ENCODE measurements at places on chromosomes 6 and 20.

DNA sequence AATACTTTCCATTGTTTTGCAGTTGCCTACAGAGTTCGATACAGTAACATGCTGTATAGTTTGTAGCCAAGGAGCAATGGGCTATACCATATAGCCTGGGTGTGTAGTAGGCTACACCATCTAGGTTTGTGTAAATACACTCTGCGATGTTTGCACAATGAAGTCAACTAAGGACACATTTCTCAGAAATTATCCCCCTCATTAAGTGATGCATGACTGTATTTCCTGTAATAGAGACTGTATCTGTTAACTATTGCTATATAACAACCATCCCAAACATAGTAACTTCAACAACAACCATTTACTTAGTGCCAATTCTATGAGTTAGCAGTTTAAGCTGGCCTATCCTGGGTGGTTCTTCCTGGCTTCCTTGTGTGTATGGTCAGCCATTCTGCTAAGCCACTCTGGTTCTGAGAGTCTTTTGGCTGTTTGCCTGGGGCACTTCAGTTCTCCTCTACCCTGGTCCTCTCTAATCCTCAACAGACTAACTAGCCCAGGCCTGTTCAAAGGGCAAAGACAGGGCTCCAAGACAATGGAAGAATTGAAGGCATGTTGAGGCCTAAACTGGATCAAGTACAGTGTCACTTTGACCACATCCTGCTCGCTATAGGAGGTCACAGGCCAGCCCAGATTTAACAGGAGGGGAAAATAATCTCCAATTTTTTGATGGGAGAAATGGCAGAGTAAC, 124.0 kb downstream of the PLCB1 start:
- no peak for DNase-seq

GRCh38 chr20:4083098-4083865, 67.9 kb upstream of the RNF24 start:
- DNase-seq: no peak

DNA sequence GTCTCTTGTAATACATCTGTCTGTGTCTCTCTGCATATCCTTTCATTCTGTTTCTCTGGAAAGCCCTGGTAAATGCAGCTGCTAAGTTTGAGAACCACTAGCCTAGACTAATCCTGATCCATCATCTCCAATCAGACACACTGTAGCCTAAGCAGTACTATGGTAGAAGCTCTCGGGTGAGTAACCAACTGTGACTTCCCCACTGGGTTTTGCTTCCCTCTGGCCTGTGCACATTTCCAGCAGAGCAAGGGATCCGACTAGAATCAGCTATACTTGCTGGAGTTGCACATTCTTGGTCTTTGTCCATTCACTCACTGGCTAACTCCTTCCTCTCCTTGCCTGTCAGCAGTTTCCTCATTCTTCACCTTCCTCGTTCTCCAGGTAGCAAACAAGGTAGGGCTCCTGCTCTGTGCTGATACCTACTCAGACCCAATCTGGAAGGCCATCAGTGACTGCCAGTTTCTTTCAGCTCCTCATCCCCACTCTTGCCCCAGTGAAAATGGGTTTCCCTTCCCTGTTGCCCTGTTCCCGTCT, 184.2 kb downstream of the PLCB4 start:
- DNase-seq: no peak

DNA sequence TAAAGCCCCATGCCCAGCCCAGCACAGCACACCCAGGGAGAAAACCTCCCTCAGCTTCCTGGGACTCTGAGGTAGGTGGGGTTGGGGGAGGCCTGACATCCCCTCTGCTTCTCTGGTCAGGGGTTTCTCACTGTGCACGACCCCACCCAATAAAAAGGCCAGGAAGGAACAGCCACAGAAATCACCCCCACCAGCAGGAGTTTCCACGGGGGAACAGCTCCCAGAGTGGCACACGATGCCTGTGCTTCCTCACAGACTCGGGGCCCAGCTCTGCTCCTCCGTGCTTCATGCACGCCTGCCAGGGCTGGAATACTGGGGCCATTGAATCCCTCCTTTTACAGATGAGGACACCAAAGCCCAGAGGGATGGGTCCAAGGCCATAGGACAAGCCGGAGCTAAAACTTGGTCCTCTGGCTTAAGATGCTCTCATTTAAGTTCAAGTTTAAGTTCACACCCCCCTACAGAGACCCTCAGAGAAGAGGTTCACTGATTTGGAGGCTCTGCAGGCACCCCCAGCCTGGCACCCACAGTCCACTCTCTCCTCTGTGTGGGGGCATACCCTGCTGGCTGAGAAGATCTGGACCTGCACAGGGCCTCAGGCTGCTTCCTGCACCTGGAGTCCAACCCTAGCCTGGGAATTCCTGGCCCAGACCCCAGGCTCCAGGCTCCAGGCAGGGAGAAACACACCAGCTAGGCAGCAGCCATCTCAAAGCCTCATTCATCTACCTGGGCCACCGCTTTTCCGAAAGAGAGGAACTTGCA, 14.3 kb downstream of the ACSS1 start:
- DNase-seq: no peak

- no peak for DNase-seq
Observed at GRCh38 chr20:16955971-16956370, 207.8 kb downstream of the OTOR start.

DNA sequence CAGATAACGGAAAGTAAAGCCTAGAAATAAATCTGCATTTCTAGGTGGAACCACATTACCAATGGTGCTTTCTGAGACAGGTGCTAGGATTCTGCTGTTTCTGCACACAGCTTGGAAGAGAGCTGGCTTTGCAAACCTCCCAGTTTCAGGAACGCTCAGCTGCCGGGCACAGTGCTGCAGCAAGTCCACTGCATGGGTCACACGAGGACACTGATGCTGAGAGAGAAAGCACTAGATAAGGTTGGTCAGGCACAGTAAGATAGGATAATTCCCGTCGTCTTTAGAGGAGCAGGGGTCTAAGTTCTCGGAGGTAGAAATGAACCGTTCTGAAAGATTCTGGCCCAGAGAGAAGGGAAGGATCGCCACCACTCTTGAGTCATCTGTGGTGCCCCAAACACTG, 11.0 kb downstream of the UNC93A start:
- DNase-seq: no peak

DNA sequence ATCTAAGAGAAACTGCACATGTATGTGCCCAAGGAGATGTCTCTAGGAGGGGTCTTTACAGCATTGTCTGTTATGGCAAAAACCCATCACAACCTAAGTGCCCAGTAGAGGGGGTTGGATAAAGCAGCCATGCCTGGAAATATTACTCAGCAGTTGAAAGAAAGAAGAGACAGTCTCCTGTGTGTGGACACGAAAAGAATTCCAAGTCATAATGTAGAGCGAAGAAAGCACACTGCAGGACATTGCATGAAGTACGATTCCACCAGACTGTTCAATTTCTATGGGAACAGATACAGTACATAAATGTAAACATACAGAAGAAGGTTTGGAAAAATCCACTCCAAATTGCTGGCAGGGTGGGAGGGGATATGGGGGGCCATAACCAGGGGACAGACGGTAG, 7.3 kb upstream of the TGM2 start:
- DNase-seq: no peak

DNA sequence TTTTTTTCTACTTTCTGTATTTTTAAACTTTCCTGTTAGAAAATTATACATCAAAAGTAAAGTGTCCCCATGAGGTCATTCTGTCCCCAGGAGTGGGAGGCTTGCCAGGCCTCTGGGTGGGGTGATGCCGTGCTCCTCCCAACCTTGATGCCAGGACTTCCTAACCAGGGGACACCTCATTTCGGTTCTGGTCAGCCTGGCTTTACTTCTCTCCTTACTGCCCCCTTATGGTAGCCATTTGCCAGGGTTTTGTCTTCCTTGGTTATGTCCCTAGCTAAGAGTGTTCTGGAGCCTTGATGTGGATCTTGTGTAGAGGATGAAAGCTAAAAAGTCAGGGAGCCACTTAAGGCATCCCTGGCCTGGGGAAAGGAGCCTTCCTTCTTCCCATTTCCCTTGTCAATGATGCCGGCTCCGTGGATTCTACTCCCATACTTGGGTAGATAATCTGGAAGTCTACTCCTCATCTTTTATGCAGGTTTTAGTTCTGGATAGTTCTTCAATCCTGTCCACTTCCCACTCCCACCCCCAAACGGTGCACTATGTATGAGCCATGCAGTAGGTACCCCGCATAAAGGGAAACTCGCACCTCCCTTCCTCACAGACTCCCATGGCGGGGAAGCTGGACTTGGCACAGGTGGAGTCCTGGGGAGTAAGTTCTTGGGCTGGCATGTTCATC, 164.1 kb upstream of the SALL4 start:
- DNase-seq: no peak

- no peak for DNase-seq
Observed at GRCh38 chr6:107368471-107368870, 90.9 kb downstream of the PDSS2 start.

GRCh38 chr6:110484321-110484720, 7.9 kb upstream of the SLC22A16 start:
- no peak for DNase-seq

- no peak for DNase-seq
Observed at GRCh38 chr20:23138226-23138625, 52.1 kb upstream of the CD93 start.

- no peak for DNase-seq
Observed at GRCh38 chr6:15370733-15371671, 125.1 kb downstream of the JARID2 start.

GRCh38 chr6:50842446-50842845, 23.8 kb downstream of the TFAP2B start:
- DNase-seq: no peak

- DNase-seq: no peak
Observed at GRCh38 chr6:39213195-39213920, 15.9 kb downstream of the KCNK5 start.

- no peak for DNase-seq
Observed at GRCh38 chr6:153038378-153039057, 36.0 kb upstream of the MTRF1L start.

DNA sequence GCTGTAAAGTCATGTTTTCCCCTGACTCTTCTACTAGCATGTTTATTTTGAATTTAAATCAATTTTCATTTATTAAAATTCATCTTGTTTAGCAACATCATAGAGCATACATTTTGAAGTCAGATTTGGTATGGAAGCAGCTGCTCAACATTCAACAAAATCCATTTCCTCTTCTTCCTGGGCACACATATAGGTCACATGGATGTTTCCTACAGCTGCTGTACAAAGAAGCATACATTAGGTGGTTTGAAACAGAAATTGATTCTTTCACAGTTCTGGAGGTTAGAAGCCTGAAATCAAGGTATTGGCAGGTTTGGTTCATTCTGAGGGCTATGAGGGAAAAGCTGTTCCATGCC, 495.2 kb downstream of the RFPL4B start:
- no peak for DNase-seq

- no peak for DNase-seq
Observed at GRCh38 chr6:42821341-42821668, 39.5 kb downstream of the BICRAL start.

DNA sequence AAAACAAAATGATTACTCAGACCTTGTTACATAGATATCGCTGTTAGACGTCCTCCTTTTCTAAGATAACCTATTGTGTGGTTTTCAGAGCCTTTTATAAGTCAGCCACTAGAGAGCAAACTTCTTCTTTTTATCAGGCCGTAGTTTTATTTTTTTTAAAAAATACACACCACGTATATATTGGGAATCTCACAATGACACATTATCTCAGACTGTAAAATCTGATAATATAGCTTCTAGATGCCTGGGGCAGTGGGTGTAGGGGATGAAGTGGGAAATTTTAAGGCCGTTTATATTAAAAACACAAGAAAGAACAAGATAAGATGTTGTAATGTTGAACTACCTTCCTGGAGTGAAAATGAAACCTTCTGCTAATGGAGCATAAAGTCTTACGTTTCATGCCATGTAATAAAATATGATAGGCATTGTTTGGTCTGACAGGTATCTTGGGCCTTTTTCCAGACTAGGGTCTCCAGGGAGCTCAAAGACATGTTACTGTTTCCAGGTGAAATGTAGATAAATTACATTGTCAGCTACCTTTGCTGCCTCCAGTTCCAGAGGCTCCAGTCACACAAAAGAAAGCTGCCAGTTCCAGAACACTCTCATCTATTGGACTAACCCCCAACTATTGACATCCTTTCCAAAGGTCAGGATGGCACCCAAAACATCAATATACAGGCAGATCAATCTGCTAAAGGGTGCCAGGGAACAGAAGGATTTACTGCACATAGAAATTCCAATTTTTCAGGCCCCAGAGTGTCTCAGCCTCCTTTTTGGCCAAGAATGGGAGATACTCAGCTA, 130.2 kb upstream of the AKIRIN2 start:
- DNase-seq: no peak

DNA sequence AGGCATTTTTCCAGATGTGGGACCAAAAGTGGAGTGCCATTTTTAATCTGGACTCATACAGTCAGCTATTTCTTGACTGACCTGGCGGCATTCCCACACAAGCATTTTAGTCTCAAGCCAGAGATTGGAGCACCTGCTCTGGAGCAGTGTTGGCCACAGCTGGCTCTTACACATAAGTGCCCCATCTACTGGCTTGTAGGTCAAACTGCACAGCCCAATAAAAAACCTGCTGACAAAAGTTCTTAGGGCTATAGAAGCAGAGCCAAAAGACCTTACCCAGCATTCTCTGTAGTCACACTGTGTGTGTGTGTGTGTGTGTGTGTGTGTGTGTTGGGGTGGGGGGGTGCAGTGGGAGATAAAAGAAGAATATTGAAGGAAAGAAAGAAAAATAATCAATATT, 38.6 kb upstream of the SENP6 start:
- no peak for DNase-seq

GRCh38 chr6:85465762-85466161, 15.9 kb downstream of the NT5E start:
- no peak for DNase-seq

DNA sequence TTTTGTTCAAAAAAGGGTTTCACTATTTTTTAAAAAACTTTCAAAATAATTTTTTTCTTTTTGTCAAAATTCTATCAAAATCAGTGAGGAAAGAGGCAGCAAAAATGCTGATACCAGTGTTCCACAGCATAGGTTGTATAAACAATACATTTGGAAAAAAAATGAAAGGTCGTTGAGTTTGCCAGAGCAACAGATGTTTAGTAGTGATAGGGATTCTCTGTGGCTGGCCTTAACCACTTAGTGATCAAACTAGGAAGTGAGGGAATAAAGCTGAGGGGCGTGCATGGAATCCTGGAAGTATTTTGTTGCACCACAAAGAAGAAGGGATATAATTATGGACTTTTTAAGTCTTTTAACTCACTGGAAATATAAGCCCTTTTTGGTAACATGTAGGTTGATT, 555.3 kb upstream of the CHD6 start:
- no peak for DNase-seq

DNA sequence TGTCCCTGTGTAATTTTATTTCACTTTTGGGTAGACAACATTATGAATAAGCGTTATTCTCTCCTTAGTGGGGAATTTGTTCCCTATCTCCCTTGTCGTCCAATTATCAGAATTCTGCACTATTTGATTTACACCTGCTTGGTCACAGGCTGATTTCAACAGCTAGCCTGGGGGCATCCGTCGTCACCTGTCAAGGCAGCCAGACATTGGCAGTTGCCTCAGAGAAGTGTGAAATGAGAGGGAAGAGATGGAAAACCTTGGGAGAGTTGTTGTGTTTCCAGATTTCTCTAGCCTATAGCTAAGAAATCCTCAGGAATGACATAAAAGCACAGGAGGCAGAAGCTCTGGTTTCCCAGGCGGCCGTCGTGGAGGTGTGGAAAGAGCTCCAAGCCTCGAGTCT, 891 bp upstream of the GHRH start:
- DNase-seq: no peak

All from CD4-positive, alpha-beta T cell treated with Interferon gamma for 1 hour (primary cell).